ENCODE measurements at places on chromosomes 7 and 10. TPM values are rescaled to one million over a fixed set of nuclear protein-coding genes. Genes with fewer than 3 reads are reported as not detected.

DNA sequence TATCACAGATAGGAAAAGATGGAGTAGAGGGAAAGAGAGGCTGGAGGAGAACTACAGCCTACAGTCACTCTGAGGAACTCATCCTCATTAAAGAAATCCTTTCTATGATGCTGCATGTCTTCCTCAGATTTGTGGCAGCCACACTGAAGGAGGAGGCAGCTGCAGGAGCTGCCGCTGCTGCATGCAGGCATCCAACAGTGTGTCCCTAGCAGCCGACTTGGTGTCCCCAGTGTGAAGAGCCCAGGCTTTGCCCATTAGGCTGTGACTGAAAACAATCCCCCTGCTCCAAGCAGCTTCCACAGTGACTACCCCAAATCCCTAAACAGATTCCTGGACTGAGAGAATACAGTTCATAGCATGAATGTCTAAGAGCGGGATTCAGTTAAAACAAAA is 23.1 kb downstream of the SKIDA1 start:
- peak; percentile 15 for ATAC-seq

- no peak for ATAC-seq
Measured at GRCh38 chr10:86364491-86365345, 1.9 kb downstream of the GRID1 start.

The IKZF1 gene
- total RNA-seq = 0.22 TPM

The CTNNA3 gene
- 1.4 TPM for total RNA-seq

The OR9A2 gene
- total RNA-seq = 0.27 TPM

The VGF gene
- 28.4 TPM for total RNA-seq

- ATAC-seq = no peak
Measured at GRCh38 chr7:85065306-85065705, 121.5 kb downstream of the SEMA3D start.

GRCh38 chr10:49831352-49832035 is 69.4 kb upstream of the OGDHL start:
- peak; percentile 92 for ATAC-seq

DNA sequence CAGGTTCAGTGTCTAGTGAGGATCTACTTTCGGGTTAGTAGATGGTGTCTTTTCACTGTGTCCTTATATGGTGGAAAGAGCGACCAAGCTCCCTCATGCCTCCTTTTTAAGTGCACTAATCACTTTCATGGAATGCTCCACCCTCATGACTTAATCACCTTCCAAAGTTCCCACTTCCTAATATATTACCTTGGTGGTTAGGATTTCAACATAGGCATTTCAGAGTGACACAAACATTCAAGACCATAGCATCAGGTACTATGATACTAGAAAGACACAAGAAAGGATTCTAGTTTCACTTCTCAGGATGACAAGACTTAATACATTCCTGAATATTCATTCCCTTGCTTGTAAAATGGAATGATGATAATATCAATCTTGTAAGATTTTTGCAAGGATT is 119.1 kb upstream of the FAM3C start:
- ATAC-seq = no peak

GRCh38 chr10:13483951-13484350 is 44.9 kb downstream of the BEND7 start:
- no peak for ATAC-seq

The ARL5B gene
- 46.1 TPM for total RNA-seq

DNA sequence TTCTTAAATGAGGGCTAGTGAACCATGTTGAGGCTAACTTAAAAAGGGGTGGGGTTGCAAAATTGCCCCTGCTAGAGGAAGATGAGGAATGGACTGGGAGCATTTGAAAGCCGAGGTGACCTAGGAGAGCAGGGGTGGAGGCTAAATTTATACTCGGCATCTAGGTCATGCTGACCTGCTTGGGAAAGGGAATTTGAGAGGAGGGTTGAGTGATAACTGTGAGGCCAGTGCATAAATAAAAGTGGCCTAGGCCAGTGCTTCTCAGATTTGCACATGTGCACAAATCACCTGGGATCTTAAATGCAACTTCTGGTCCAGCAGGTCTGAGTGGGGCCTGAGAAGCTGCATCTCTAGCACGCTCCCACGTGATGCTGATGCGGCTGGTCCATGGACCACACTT is 70.4 kb downstream of the CDK1 start:
- no peak for ATAC-seq

- no peak for ATAC-seq
Measured at GRCh38 chr10:59954296-59954695, 47.9 kb upstream of the CCDC6 start.

DNA sequence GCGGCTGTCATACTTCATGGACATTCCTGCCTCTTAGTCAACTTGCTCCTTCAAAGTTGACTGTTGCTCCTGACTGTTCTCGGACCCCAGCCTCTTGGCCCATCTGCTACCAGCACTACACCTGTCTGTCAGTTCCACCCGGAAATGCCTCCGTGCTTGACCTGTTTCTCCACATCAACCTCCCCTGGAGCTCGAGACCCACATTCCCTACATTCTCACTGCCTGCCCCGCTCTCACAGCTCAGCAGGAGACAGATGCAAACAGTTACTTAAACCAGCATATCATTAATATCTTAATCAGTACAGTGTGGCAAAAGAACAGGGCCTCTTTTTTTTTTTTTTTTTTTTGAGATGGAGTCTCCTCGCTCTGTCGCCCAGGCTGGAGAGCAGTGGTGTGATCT is 174.3 kb downstream of the NRP1 start:
- no peak for ATAC-seq

GRCh38 chr10:16832351-16833080 is 15.3 kb upstream of the RSU1 start:
- no peak for ATAC-seq

GRCh38 chr7:2003931-2004812 is 228.6 kb downstream of the MAD1L1 start:
- ATAC-seq = no peak

DNA sequence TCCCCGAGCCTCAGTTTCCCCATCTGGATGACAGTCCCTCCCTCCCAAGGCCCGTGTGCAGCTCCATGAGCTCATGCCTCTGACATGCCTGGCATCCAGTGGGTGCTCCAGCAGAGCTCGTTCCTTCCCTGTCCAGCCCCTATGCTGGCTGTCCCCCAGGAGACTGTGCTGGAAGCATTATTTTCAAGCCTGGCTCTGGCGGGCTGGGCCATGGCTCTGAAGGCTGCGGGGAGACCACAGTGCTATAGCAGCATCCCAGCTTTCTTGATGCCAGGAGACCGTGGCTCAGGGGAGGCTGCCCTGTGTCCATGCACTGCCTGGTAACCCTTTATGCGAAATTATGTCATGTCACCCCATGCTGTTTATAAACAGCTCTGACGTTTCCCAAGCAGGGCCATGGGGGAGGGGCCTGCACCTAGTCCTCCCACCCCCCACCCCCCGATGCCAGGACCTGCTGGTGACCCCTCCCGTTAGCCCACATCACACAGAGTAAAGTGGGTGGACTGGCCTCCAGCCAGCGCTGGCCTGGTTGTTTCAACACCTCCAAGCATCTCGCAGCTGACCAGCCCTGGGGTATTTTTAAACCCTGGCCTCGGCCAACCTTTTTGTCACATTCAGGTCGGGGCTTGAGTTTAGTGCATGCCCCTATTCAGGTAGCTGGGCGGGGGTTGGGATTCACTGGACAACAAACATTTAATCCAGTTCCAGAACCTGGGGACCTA is 105.9 kb upstream of the ZNF716 start:
- ATAC-seq = no peak

The CCDC71L gene
- 16.6 TPM for total RNA-seq

The EBF3 gene
- total RNA-seq = 112 TPM

- no peak for ATAC-seq
Measured at GRCh38 chr10:129891806-129892205, 72.3 kb downstream of the EBF3 start.

- no peak for ATAC-seq
Measured at GRCh38 chr10:73857446-73857845, 16.9 kb downstream of the CAMK2G start.

The RET gene
- 24.1 TPM for total RNA-seq

DNA sequence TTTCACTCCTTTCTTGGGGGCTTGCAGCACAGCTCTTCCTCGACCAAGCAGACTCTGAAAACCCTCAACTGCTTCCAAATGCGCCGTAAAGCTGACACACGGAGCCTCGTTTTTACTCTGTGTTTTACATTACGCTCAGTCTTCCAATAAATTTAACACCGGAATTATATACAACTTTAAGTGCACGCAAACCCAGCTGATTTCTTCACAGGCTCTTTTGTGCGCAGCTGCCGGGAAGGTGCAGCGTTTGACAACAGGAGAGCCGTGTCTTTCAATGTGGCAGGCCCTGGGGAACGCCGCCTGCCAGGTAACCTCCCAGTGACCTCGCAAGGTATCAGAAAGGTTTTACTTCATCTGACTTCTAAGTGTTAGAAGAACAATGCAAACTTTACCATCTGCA is 35.0 kb downstream of the GFRA1 start:
- no peak for ATAC-seq

The BUB3 gene
- total RNA-seq = 60.5 TPM

DNA sequence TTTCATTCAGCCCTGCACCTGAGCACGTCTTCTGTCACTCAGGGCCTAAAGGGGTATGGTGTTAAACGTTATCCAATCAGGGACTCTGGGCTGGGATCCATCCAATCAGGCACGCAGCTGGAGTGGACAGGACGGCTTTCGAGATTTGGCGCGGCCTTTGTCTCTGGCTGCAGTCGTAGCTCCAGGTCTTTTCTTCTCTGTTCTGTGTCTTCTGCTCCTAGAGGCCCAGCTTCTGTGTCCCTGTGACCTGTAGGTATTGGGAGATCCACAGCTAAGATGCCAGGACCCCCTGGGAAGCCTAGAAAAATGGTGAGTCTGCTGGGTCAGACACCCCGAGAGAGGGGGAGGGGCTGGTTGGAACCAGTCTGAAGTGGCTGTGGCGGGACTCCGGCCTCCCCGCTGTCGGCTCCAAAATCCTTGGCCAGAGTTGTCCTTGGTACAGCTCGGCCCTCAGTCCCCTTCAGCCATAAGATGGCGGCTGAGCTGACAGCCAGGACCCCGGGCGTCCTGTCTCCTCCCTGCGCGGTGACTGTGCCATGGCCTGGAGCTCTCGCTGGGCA is 11.7 kb upstream of the ZNF680 start:
- ATAC-seq = peak; percentile 96

- ATAC-seq = no peak
Measured at GRCh38 chr10:47136866-47137265, 163.1 kb upstream of the GDF10 start.

DNA sequence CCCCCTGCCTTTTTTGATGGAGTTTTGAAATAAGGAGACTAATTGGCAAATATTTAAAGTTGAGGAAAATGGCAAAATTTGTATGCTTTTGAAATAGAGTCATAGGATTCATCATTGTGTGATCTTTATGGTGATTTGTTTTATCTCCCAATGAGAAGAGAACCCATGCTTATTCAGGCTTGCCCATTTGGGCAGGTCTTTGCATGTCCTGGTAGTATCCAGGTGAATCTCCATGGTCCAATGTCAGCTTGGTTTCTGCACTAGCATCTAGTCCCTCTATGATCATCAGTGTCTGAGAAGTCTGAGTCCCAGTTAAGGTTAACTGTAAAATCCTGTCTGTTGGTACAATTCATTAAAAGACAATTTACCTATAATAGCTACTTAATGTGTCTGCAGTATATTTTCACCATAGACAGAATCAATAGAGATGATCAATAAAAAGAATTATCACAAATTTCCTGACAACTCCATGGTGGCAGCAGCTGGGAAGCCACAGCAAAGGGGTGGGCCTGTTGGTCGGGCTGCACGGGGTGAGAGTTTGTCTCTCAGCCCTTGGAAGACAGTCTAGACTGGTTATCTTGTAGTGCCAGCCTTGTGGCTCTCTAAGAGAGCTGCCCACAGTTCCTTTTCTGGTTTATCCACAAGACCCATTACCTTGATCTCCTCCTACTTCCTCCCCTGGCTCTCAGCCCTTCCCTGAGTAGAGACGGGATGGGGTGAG is 22.2 kb upstream of the BMPER start:
- no peak for ATAC-seq

The SOSTDC1 gene
- 0.72 TPM for total RNA-seq

GRCh38 chr10:97708976-97709946 is 4.3 kb upstream of the MARVELD1 start:
- peak; percentile 8 for ATAC-seq

The RFC2 gene
- 10.3 TPM for total RNA-seq

DNA sequence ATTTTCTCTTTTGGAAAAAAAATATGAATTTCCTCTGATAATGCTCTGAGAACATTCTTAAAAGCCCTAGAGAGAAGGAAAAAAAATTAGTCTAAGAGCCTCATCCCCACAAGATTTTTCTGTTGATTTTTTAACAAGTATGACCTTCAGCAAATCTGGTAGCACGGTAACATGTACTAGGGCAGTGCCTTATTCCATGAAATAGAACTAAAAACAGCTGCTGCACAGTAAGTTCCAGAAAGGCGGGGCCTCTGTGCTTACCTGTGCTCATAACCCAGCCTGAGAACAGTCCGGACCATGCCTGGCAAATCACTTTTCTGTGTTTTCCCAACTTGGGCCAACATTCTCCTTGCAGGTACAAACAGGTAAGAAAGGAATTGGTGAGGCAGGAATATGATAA is 519.1 kb upstream of the AKR1E2 start:
- ATAC-seq = no peak

- peak; percentile 29 for ATAC-seq
Measured at GRCh38 chr10:100998991-100999741, 442 bp upstream of the LZTS2 start.

GRCh38 chr10:123614888-123615287 is 51.3 kb upstream of the GPR26 start:
- ATAC-seq = no peak

The ENO4 gene
- total RNA-seq = 1.1 TPM

GRCh38 chr7:85217085-85217484 is 30.2 kb upstream of the SEMA3D start:
- no peak for ATAC-seq

DNA sequence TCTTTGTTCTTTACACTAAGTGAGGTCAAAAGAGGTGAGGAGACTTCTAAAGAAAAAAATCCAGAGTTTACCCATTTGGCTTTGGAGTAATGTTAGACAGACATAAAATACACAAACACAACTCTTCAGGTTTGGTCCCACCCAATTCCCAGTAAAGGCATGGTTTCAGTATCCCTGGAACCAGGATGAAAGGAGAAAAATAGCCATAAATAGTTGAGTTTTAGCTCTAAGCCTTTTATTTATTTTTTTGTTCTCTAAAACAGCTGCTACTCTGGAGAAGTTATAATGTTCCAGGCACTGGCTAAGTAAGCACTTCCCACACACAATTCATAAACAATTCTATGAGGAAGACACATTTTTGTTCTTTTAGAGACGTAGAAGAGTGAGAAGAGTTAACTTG is 4.0 kb downstream of the ABCB1 start:
- ATAC-seq = no peak

DNA sequence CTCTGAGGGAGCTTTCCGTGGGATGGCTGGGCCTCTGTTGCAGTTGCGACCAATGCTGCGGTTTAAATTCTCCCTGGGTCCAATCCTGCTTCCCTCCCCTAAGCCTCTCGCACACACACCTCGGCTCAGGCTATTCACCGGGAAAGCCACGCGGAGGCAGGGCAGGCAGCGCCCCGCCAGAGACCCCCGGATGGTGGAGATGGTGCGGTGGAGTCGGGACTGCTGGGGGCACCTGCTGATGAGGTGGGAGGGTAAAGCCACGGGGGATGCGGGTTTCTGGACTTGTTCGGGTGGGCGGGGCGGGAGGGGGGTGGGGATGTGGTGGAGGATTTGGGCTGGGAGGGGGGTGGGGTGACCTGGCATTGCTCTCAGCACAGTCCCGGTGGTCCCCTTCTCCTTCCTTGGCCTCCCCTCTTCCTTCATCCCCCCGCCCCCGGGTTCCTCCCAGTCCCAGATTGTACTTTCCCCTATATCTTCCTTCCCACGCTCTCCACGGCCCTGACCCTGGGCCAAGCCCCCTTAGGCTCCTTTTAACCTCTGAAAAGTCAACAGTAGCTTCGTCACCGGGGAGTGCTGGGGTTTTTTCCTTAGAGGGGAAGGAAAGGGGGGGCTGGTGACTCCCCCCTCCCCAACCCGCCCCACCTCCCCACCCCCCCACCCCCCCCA is 16.4 kb downstream of the UNCX start:
- no peak for ATAC-seq

The SGCE gene
- 49.6 TPM for total RNA-seq

Data from motor neuron (in vitro differentiated cells).